ENCODE measurements at places on chromosomes 13 and 19. TPM values are rescaled to one million over a fixed set of nuclear protein-coding genes. Genes with fewer than 3 reads are reported as not detected.

ZNF426 gene
- total RNA-seq = 26.3 TPM

C13orf46 gene
- total RNA-seq = 0.43 TPM

CYP4F11 gene
- total RNA-seq = 4.6 TPM

PLVAP gene
- not detected for total RNA-seq

MLNR gene
- not detected for total RNA-seq

ZNF709 gene
- total RNA-seq = 1.1 TPM

DAND5 gene
- not detected for total RNA-seq

SMAD9 gene
- total RNA-seq = 0.34 TPM

ZNF345 gene
- total RNA-seq = 4.0 TPM

ZNF302 gene
- total RNA-seq = 15.9 TPM

ICAM4 gene
- 5.8 TPM for total RNA-seq

TTYH1 gene
- not detected for total RNA-seq
